ENCODE measurements at places on chromosomes 1 and 21.

GRCh38 chr1:84944767-84945486, 51.9 kb upstream of the LPAR3 start:
- peak; percentile 90 for DNase-seq

DNA sequence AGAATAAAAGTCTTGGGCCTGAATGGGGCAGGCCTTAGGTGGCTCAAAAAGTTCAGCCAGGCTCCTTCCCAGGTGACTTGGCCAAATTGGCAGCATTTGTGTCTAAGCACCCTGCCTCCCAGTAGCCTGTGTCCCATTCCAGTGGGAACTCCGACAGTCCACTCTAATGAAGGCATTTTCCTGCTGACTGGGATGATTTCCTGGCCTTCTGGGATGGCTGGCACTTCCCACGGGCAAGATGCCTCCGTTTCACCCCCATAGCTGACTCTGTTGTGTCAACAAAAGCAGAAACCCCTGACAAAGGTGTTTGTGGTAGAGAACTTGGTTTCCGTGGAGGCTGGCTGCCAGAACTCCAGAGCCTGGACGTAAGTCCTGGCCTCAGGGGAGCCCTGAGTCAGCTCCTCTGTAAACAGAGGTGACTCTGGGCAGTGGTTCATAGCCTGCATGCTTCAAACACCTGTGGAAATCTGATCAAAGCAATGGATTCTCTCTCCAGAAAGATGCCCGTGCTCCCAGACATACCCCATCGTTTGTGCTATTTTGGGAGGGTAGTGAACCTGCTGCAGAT, 36.6 kb downstream of the WNT3A start:
- DNase-seq, result no peak

DNA sequence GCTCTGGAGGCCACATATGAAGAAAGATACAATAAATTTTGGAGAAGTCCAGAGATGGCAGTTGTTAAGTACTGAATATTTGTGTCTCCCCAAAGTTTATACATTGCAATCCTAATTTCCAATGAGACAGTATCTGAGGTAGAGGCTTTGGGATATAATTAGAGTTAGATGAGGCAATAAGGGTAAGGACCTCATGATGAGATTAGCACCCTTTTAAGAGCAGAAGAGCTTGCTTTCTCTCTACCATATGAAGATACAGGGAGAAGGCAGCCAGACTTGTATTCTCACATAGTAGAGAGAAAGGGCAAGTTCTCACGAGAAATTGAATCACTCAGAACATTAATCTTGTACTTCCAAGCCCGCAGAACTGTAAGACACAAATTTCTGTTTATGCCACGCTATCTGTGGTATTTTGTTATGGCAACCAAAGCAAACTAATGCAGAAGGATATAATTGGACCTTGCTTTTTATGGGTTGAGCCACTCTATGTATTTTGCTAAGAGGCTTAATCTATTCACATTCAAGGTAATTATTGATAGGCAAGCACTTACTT, 430.1 kb downstream of the KCNT2 start:
- DNase-seq, result peak; percentile 7

DNA sequence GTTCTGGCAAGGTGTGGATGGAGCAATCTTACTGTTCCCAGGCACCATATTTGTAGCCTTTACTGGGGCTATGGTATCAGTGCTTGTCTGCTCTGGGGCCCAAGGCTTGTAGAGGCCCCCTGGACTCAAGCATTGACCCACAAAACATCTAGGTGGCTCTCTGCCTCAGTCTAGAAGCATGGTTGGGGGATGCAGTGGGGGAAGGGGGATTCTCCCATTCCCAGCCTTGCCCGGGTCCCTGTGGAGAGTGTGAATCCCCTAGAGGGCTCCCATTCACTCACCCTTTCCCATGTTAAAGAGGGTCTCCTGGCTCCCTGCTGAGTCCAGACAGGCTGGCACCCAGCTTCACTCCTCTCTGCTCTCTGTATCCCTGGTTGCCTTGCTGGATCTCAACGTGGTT, 28.2 kb upstream of the DIRAS3 start:
- DNase-seq, result no peak

GRCh38 chr1:58883037-58883887, 99.4 kb upstream of the JUN start:
- DNase-seq, result peak; percentile 79

GRCh38 chr1:246787781-246788513, 63.7 kb downstream of the SCCPDH start:
- no peak for DNase-seq

DNA sequence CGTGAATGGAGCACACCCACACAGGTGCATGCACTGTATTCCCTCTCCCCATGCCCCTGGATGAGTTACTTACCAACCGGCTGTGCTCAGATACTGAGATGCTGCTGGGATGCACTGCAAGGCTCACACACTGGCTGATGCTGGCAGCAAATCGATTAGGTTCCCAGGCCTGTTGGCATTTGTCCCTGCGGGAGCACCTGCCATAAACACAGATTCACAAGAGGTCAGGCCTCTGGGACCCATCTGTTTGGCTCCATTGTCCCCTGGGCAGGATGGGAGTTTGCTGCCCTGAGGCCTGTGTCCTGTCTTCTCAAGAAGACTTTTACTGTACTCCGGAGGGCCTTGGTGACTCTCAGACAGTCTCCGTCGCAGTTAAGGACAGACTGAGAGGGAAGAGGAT, 145.4 kb downstream of the PLXNA2 start:
- no peak for DNase-seq

- no peak for DNase-seq
Measured at GRCh38 chr1:30313584-30313983, 409.8 kb downstream of the MATN1 start.

GRCh38 chr21:42475526-42476387, 20.3 kb downstream of the RSPH1 start:
- DNase-seq, result no peak

DNA sequence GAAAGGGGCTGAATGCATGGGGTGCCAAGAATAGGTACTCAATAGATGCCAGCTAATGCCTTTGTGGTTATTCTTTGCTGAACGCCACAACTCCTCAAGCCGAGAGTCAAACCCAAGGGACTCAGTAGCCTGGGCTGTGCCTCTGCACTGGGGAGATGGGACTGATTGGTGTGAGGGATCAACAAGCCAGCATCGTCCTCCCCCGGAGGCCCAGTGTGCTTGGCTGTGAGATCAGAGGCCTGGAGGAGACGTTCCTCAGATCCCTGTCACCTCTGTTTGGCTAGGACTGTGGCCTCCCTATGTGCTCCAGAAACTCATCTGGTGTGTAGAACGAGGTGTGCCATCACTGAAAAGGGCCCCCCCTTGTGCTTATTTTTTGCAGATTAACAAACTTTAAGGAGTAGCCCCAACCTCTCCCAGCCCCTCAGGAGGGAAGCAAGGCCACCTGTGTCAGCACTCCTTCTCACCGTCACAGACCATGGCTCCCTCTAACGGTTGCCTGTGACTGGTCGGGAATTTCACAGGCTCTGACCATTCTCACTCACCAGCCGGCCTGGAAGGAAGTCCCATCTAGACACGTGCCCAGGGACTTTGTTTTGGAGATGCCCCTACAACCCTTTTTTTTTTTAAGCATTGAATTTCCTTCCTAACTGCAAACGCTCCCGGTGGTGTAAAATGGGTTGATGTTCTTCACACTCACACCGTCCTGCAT, 194.0 kb upstream of the VAMP3 start:
- DNase-seq, result no peak

DNA sequence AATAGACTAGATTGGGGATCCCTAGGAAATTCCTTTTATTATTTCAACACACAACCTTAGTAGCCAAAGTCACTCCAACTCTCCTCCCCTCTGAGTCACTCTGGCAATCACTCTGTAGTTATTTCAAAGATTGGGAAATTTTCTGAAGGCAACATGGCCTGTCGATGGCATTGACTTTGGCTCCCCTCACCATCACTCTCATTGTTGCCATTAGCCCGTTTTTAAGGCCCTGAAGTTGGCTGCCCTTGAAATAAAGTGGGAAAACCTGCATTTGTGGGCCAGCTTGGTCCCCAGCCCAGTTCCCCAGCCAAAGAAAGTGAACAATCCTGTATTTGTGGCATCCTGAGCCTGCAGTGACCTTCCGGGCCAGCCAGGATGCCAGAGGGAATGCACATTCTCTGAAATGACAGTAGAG, 52.5 kb downstream of the CDC7 start:
- no peak for DNase-seq

GRCh38 chr1:8351693-8352470, 34.0 kb downstream of the SLC45A1 start:
- no peak for DNase-seq

DNA sequence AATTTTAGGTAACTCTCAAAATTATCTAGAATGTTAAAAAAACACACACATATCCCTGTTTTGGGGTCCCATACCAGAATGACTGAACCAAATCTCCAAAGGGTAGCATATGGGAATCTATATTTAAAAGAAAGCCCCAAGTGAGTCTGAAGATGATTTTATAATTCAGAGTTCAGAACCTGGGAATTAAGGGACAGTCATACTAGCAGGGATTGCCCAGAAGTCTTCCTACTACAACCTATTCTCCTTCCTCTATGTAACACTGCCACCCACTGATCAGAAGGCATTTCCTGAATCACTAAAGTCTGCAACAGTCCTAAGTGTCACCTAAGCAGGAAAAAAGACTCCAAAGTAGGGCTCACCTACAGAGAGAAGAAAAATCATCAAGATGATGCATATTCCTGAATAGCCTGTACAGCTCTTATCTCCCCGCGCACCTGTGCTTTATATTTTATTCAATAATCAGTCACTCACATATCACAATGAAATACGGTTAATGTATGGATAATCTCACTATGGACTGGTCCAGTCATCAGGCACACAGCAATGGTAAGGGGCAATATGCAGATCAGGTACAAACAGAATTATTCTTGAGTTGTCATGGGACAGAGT, 4.9 kb downstream of the RGS1 start:
- no peak for DNase-seq

DNA sequence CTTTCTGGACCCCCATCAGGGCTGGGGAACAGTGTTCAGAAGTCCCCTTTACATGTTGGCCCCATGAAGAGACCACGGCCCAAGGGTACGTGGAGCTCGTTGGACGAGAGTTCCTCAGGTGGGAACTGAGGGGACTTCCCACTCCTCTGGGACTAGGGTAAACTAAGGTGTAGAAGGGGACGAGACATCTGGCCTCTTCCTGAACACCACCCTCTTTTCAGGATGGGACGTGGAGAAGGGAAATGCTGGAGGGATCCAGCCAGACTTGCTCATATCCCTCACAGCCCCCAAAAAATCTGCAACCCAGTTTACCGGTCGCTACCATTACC, 2.0 kb downstream of the NAXE start:
- DNase-seq, result no peak

DNA sequence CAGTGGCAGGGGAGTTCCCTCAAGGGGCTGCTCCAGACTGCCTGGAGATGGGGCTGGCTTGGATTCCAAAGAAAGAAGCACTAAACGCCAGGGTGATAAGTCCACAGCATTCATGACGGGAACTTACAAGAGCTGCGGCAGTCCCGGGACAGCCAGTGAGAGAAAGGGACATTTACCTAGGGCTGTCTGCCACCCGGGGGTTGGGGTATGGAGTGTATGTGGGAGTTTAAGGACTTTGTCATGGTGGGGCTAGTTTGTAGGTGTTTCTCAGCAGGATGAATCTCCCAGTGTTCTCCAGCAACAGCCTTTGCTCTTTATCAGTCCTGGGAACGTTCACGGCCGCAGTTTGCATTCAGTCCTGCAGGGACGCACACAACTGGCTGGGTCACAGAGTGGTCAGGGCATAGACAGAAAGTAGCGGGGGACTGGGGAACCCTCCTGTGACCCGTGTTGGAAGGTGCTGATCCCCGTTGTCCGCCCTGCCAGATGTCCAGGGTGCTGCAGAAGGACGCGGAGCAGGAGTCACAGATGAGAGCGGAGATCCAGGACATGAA, 41.4 kb upstream of the HMGN1 start:
- DNase-seq, result no peak

- DNase-seq, result no peak
Measured at GRCh38 chr1:22410928-22411495, 40.6 kb upstream of the ZBTB40 start.

DNA sequence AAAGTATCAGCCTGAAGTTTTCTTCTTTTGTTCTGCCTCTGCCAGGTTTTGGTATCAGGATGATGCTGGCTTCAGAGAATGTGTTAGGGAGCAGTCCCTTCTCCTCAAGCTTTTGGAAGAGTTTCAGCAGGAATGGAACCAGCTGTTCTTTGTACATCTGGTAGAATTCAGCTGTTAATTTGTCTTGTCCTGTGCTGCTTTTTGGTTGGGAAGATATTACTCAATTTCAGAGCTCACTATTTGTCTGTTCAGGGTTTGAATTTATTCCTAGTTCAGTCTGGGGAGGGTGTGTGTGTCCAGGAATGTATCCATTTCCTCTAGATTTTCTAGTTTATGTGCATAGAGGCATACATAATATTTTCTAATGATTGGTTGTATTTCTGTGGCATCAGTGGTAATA, 12.8 kb downstream of the ZNF678 start:
- no peak for DNase-seq

DNA sequence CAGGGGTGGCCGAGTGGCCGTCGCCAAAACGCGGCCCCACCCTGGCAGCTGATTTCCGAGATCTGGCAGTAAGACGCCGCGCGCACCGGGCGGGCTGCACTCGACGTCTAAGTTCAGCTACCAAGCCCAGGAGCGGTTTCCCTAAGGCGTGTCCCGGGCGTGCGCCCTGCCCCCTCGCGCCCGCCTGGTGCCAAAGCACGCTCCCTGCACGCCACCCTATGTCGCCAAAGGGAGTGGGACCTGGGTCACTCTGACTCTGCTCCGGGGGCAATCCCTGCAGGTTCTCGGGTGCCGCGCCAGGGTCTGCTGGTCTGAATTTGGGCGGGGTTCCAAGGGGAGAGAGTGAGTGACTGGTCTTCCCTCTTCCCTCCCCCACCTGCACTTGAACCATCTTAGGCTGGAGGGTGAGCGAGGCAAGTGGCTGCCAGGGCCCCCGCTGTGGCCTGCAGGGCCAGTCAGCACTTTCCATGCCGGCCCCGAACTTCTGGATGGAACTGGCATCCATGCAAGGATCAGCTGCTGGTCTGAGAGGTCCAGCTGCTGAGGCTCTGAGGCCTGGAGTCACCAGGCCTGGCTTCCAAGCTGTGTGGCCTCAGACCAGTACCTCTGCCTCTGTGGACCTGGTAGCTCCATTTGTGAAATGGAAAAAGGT, at the start of gene LRRC38:
Gene LRRC38 (minus strand): TSS at position 109 of the 652 bp plus-strand sequence. CDS start 410 bp downstream, outside the sequence.
- no peak for DNase-seq

GRCh38 chr1:181108304-181108867, 19.9 kb downstream of the IER5 start:
- no peak for DNase-seq

- DNase-seq, result no peak
Measured at GRCh38 chr21:41361053-41361785, 608 bp upstream of the MX2 start.
